GOT3 (cell line): ENCODE measurements at places on chromosomes 6 and 20.

DNA sequence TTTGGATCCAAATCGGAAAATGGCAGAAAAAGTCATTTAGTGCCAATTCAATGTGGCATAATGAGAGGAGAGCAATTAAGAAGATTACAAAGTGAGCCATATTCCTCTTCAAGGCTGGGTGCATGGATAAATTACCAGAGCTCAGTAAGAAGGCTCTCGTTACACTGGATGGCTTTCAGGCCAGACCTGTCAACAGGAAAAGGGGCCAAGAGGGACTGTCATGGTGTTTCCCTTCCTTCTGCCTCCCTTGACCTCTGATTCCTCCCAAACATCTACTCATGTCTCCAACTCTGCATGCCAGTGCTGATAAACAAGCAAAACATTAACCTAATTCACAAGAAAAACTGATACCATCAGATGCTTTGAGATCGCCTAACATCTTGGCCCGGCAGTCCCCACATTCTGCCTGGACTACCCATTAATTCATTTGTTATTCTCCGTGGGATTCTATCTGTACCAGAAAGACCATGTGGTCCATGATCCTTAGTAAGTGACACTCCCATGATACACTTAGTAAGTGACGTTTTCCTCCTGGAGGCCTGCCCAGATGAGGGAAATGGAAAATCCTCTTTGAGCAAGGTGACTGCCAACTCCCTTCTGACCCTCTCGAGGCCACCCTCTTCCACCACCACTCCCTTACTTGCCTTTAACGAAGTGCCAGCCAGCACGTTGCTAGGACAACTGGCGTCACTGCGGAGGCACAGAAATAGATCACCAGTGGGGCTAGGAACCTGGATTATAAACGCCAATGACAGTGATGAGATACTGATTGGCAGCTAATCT is 239.2 kb downstream of the GMPR start:
- DNase-seq: no peak

- DNase-seq: no peak
Observed at GRCh38 chr6:137341681-137342195, 122.6 kb upstream of the IFNGR1 start.

GRCh38 chr6:124056407-124057334 is 253.0 kb downstream of the NKAIN2 start:
- DNase-seq: no peak

DNA sequence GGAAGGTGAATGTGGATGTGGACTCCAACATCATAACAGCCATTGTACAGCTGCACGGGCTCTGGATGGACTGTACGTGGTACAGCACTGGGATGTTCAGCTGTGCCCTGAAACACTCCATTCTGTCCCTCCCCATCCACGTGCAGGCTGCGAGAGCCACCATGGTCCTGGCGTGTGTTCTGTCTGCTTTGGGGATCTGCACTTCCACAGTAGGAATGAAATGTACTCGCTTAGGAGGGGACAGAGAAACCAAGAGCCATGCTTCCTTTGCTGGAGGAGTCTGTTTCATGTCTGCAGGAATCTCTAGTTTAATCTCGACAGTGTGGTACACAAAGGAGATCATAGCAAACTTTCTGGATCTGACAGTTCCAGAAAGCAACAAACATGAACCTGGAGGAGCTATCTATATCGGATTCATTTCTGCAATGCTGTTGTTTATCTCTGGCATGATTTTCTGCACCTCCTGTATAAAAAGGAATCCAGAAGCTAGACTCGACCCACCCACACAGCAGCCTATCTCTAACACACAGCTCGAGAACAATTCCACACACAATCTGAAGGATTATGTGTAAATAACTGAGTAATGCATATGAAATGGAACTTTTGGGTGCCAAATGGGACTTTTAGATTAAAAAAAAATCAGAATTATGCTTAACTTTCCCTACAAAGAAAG is 12.1 kb downstream of the CLDN20 start:
- no peak for DNase-seq

GRCh38 chr6:42378536-42378935 is 73.2 kb downstream of the TRERF1 start:
- DNase-seq: no peak

GRCh38 chr6:34143884-34144580 is 1.9 kb downstream of the GRM4 start:
- DNase-seq: no peak

DNA sequence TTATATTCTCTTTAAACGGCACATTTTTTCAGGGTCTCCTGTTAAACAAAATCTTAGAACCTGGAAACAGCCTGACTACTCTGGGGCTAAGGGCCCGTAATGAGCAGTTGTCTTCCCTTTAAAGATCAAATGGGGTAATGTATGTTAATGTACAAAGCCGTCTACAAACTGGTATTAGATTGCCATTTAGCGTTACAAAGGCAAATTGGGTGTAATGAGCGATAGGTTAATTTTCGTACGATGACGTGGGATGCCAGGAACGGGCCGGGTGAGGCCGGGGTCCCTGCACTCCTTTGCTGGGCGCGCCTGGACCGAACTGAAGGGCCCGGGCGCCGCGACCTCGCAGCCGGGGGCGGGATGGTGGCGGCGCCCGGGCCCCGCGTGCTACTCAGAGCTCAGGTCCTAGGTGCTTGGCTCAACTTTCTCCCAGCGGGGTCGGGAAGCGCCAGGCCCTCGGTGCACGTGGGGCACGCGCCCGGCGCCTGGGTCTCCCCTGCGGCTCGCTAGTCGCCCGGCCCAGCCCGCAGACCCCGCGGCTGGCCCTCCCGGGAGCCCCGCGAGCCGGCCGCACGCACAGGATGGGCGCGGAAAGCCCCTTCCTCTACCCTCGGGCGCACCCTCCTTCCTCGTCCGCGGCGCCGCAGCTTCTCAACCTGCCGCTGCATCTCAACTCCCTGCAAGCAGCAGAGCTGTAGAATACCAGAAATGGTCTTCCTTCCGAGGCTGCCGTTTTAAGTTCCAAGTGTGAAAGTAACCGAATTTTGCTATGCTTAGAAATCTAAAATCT is 5.9 kb downstream of the NKX2-4 start:
- no peak for DNase-seq

DNA sequence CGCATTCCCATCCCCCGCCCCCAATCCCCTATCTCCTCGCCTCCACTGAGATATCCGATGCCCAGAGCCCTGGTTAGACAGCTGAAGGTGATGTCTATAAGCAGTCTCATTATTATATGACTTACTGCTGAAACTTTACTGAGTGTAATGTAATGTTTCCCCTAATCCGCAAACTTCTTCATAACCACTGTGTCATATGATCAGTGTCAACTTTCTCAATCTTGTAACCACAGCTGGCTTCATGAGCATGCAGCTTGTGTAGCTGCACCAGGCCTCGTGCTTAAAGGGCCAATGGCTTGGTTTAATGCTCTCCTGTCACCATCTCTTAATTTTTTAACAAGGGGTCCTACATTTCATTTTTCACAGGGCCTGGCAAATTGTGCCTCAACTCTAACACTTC is 8.1 kb downstream of the ASIP start:
- no peak for DNase-seq

DNA sequence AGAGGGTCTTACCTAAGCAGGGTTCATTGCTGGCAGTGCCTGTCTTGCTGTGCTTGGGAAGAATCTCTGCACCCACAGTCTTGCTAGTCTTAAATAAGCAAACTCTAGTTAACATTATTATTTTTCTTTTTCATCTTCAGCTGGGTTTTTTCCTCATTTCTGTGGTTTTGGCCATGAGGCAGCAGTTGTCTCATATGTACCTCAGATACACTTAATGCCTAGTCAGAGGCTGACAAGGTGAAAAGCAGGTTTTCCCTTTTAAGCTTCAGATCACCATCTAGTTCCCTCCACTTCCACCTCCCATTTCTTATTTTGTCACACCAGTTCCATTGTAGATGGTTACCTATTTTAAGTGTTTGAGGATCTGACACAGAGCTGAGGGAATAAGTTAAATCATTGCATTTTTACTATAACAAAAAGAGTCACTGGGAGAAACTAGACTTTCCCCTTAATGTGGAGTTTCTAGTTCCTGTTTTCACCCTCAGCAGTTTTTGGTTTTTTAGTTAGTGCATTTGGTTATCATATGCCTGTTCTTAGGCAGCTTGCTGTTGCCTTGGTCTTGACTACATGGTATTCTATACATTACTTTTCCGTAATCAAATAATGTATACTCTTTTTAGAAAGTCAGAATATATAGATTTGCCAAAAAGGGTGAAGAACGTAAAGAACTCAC is 46.0 kb downstream of the AFDN start:
- DNase-seq: no peak

DNA sequence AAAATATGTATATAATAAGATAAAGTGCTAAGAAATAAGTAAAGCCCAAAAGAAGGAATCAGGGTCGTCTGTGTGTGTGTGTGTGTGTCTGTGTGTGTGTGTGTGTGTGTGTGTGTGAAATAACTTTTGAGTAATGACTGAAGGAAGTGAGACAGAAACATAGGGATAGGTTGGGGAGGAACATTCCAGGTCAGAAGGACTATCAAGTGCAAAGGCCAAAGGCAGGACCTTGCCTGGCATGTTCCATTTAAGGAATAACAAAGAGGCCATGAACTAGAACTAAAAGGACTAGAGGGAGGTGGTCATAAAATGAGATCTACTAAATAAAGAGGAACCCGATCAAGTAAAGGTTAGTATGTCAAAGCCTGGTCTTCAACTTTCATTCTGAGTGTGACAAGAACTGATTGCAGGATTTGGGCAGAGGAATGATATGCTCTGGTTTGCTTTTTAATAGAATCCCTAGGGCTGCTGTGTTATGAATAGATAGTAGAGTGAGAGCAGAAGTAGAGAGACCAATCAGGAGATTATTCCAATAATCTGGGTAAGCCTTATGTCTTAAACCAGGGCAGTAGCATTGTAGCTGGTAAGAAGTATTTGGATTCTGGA is 6.9 kb downstream of the ENPP3 start:
- no peak for DNase-seq

DNA sequence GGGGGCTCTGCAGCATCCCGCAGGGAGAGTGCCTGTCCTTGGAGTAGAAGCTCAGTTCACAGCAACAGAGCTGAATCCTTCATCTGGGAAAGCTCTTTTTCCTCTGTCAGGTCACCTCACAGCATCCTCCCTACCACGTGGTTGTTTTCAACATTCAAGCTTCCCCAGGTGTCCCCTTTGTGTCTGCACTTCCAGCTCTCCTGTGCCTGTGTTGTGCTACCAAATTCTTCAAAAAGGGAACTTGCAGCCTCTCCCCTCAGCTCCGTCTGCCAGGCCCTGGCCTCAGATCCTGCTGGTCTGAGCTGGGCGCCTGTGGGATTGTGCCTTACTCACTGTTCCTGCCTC is 108.4 kb downstream of the FOXF2 start:
- no peak for DNase-seq
